ENCODE measurements at places on chromosomes 7 and 10.

DNA sequence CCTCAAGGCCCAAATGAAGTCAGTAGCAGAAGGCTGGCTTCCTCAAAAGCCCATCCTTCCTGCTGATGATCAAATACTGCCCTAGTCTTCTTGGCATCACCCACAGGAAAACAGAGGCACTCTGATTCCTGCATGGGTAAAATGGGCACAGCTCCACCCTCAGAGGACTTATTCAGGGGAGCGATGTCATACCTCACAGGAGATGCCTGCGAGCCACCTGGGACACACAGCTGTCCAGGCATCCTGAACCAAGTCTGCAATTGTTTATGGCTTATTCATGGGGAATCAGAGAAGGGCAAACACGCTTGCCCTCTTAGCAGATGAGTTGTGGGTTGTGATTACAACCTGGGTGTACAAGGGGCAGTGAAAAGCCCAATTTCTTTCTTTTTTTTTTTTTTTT is 22.0 kb upstream of the LMTK2 start:
- DNase-seq = no peak

GRCh38 chr10:75029857-75030256 is 81.6 kb upstream of the SAMD8 start:
- peak; percentile 64 for DNase-seq

GRCh38 chr7:71650653-71651337 is 518.9 kb downstream of the GALNT17 start:
- DNase-seq = no peak

DNA sequence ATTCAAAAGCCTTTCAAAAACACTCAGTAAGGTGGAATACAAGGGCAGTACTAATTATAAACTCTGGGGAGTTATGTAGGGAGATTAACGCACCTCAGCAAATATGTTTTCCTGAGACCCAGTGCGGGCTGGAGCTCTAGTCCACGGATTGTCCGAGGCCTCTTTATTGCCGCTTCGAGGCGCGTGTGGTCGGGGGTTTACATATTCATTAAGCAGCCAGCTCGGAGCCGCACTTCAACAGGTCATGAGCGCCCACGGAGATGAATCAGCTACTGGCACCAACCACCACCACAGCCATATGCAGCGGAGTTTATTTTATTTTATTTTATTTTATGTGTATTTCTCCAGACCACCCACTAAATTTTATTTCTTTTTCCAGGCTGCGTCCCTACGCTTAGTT is 195.9 kb upstream of the ADARB2 start:
- DNase-seq = no peak

GRCh38 chr10:91514787-91515186 is 104.6 kb downstream of the HECTD2 start:
- no peak for DNase-seq

- DNase-seq = no peak
Observed at GRCh38 chr10:24239289-24240040, 30.5 kb downstream of the KIAA1217 start.

DNA sequence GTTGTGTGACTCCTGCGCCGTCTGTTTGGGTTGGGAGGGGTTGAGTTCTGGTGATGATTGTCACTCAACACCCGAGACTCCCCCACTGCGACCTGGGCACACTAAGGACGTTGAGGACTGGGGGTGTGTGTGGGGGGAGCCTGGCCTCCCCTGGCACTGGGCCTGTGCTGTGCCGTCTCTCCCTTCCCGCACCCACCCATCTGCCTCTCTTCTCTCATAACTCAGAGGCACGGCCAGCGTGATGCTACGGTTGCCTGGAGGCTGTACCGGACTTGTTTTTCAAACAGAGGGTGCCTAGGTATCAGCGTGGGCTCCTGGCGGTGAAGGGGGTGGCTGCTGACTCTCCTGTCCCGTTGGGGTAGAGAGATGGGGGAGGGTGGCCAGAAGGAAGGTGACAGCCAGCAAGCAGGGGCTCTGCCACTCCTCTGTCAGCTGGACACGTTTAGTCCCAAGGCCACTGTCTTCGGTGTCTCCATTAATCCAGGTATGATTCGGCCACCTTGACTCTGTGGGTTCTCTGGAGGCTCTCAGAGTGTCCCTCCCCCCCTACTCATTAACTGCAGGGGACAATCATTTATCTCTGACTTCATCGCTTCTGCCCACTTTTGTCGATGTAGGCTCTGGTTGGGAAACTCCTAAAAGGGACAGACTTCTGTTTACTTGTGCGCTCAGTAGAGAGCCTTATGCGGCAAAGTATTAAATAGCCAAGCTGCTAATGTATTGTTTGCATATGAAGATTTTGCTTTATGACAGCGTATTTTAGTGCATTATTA is 56.5 kb upstream of the PFKFB3 start:
- DNase-seq = no peak

- no peak for DNase-seq
Observed at GRCh38 chr7:41492603-41493002, 210.3 kb downstream of the INHBA start.

GRCh38 chr7:41881331-41882130 is 178.6 kb upstream of the INHBA start:
- DNase-seq = no peak

- DNase-seq = no peak
Observed at GRCh38 chr7:64045301-64046040, at the start of gene ZNF727. Gene ZNF727, plus strand, starts transcription at chr7:64045434. Its CDS starts 188 bp downstream, at chr7:64045622.

DNA sequence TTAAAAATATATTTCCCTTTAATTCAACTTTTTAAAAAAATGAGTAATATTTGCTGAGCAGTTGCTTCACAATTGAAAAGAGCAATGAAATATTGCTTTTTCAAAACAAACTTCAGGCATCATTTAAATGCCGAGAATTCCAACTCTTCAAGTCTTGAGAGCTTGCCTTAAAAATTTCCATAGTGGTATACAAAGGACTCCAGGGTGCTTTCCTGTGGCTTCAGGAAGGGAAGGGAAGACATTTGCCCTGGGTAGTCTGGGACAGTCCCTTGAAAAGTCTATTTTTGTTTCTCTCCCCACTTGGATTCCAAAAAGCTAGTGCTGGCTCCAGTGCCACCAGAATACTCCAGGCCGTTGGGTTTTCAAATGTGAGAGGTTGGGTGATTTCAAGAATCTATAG is 71.7 kb downstream of the HYCC1 start:
- no peak for DNase-seq

Measured in right forelimb (tissue), 1 donor.